ENCODE measurements at places on chromosomes 6 and 20.
A peak's percentile ranks its signal among the peaks of the same experiment; 100 is the strongest.

DNA sequence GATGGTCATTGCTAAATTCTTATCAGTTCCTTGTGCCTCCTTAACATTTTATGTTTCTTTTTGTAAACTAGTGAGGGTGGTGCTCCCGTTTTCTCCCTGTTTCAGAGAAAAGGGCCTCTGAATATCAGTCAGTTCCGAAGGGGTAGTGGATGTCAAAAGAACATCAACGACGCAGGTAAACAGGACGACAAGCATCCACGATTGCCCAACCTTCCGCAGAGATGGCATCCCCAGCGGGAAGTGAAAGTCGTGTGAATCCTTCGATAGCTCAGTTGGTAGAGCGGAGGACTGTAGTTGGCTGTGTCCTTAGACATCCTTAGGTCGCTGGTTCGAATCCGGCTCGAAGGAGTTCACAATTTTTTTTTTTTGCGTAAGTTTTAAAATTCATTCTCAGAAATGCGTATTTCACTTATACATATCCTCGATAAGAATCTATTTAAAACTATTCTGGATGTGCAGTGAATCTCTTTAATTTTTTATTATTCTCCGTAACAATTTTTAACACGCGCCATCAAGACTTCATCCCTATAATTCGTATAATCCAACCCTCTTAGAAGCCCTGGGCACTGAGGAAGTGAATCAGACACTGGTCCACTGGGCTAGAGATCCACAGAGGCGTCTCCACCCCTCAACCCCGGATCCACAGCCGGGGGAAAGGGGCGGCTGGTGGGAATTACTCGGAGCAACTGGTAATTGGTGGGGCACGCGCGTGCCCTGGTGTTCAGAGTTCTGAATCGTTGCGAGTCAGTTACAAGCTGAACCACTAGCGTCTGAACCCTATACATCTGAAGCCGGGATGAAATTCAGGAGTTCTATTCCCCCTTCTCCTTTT is 27.9 kb upstream of the ABT1 start:
- peak; percentile 75 for DNase-seq

- DNase-seq: peak; percentile 55
Observed at GRCh38 chr6:1552296-1552761, 57.4 kb upstream of the FOXC1 start.

- no peak for DNase-seq
Observed at GRCh38 chr20:18057101-18057993, at the start of gene OVOL2. OVOL2 (minus strand) TSS chr20:18057916; CDS start chr20:18057634, 282 bp downstream.

GRCh38 chr6:30641048-30641447 is 5.9 kb upstream of the C6orf136 start:
- DNase-seq: no peak

DNA sequence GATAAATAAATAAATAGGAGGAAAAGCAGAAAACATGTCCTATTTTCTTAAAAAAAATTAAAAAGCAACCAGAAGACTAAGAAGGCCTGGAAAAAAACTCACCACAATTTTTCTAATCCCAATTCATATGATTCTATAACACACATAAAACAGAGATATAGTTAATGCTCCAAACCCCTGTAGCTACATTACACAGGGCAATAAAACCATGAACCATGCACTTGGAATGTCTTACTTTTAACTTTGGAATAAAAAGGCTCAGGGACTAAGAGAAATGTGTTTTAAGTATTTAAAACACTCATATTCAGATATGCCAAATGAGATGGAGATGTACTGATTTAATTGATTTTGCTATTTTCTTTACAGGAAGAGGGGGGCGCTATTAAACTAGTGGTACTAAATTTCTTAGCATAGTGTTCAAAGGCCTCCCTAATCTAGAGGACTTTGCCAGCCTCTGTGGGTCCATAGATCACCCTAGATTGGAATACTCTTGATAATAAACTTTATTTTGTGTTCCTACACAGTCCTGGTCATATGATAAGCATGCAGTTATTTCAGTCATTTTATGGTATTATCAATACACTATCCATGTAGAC is 30.3 kb upstream of the GCM1 start:
- no peak for DNase-seq

GRCh38 chr20:50295762-50296449 is 105.3 kb downstream of the CEBPB start:
- DNase-seq: no peak

DNA sequence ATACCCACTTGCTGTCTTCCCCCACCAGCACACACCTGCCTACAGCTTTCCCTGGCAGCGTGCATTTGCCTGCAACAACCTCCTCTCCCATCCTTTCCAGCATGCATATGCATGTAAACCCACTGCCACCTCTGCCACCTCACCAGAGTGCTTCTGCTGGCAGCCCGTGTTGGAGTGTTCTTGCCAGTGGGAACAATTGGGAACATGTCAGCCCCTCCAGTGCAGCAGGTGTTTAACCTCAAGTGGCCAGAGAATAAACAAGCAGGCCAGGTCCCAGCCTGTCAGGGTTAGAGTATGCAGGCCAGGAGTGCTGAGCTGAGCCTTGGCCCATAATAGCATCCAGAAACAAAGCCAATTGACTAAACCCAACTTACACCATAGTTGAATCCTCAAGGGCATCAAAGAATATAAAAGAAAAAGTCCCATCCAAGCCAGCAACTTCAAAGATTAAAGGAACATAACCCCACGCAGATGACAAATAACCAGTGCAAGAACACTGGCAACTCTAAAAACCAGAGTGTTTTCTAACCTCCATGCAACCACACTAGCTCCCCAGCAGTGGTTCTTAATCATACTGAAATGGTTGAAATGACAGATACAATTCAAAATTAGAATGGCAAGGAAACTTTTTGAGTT is 1212.1 kb upstream of the CITED2 start:
- DNase-seq: no peak

DNA sequence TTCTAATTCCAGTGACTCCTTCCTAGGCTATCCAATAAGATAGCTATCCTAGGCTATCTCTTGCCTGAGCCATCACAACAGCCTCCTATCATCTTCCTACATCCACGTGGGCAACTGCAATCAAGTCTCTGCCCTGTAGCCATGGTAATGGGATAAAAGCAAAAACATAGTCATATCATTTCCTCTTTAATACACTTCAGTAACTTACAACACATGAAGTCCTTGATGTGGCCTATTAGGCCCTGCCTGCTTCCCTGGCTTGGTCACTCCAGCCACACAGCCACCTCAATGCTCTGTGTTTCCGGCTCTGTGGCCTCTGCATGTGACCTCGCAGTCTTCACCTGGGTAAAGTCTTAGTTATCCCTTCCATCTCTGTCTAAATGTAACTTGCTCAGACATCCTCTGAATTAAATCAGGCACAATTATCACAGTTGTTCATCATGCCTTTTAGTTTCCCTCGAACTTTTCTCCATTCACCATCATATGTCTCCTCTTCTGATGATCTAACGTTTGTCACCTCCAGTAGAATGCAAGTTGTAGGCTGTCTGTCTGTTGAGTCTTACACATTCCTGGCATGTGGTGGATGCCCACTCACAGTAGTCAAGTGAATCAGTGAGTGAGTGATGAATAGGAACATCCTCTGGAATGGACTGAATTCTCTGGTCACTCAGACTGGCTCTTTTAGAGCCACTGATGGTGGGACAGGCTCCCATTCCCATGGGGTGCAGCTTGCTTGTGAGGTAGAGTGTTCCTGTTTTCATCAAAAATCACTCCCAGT is 229.4 kb downstream of the TBC1D7 start:
- DNase-seq: no peak

DNA sequence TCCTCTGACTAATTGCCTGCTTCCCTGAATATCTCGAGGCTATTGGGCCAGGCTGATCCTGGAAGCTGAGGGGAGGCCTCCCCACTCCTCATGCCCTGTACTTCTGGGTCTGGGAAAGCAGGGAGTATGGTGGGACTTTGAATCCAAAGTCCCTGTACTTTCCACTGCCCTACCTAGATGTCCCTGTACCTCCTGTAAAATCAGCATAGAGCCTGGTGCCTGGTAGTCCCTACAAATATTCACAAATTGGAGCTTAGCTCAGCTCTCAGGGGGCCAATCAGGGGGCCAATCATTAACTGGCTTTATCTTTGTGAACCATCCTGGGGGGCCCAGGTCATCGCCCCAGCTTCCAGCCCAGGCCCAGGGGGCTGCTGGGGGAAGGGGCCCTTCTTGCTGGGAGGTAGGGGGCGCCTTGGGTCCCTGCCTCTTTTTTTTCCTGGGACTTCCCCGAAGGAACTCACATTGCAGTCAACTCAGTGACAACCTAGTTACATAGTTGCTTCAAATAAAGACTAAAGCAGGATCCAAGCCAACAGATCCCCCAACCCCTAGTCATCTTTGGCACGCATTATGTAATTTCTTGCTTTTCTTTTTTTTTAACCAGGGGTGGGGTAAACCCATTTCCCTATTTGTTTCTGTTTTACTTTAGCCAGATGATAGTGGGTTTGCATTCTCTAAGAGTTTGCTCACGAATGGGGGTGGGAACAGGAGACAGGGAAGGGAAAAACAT is 6.9 kb upstream of the VEGFA start:
- DNase-seq: no peak

DNA sequence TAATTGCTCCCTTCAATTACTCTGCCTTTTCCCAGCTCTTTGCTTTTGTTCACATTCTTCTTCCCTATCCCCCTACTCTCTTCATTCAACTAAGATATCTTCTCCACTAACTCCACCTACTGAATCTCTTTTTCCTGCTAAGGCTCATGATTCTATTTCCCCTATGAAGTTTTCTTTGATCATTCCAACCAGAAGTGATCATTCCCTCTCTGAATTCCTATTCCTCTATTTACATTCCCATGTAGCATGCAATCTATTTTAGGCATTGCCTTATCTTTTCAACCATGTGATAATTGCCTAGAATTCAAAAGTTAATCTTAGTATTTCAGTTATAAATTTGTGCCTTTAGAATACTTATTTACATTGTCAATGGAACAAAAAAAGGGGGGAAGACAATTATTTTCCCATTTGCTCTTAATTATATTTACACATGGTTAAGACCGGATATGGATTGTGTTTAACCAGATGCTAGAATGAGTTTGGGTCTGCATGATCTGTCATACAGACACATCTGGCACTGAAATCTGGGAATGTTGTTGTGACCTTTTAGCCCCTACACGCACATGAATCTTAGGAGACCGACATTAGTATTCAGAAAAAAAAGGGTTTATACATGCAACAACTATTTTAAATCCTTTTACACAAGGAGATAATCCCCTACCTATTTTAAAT is 20.8 kb downstream of the MOXD1 start:
- no peak for DNase-seq

DNA sequence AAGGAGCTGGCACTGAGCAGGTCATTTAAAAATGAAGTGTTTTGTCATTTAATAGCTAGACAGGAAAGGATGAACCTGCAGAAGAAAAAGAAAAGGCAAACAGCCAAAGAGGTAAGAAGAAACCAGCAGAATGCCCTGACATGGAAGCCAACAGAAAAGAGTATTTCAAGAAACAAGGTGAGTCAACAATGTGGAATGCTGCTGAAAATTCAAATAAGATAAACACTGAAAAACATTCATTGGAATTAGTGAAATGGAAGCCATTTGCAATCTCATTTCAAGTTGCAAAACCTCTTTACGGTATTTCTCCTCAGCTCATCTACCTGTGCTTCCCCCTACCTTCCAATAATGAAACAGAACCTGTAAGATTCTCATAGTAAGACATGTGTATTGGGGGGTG is 59.6 kb downstream of the RWDD2A start:
- peak; percentile 72 for DNase-seq

- no peak for DNase-seq
Observed at GRCh38 chr20:49457444-49457843, 25.0 kb downstream of the KCNB1 start.

GRCh38 chr20:15857173-15857784 is 716.0 kb downstream of the KIF16B start:
- DNase-seq: no peak

DNA sequence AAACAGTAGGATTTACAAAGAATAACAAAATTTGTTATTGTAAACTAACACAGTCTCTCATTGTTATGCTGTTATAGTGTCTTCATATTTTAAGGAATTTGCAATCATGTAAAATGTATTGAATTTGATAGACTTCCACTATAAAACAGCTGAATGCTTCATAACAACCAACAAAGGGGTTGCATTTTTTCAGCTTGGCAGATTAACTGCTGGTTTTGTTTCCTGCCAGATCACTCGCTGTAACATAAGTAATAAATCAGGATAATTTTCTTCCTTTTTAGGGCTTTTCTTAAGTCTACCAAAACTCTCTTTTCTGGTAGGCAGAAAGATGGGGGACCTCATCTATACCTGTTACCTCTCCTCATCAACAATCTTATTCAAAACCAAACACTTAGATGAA is 169.8 kb downstream of the SAMD5 start:
- no peak for DNase-seq

DNA sequence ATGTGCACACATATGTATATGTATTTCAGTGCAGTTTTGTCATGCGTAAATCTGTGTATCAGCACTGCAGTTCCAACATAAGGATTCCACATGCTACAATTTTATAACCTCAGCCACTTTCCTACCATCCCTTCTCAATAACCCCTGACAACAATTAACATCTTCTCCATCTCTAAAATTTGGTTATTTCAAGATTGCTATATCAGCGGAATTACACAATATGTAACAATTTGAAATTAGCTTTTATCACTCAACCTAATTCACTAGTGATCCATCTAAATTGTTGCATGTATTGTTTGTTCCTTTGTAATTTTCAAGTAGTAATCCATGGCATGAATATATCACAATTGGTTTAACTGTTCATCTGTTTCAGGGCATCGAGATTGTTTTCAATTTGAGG is 511.3 kb downstream of the HAO1 start:
- DNase-seq: no peak

GRCh38 chr6:13711324-13711732 is 307 bp downstream of the RANBP9 start:
- peak; percentile 65 for DNase-seq

GRCh38 chr6:168250250-168250649 is 69.3 kb downstream of the DACT2 start:
- no peak for DNase-seq

- DNase-seq: no peak
Observed at GRCh38 chr6:168158213-168158979, 79.4 kb upstream of the FRMD1 start.

DNA sequence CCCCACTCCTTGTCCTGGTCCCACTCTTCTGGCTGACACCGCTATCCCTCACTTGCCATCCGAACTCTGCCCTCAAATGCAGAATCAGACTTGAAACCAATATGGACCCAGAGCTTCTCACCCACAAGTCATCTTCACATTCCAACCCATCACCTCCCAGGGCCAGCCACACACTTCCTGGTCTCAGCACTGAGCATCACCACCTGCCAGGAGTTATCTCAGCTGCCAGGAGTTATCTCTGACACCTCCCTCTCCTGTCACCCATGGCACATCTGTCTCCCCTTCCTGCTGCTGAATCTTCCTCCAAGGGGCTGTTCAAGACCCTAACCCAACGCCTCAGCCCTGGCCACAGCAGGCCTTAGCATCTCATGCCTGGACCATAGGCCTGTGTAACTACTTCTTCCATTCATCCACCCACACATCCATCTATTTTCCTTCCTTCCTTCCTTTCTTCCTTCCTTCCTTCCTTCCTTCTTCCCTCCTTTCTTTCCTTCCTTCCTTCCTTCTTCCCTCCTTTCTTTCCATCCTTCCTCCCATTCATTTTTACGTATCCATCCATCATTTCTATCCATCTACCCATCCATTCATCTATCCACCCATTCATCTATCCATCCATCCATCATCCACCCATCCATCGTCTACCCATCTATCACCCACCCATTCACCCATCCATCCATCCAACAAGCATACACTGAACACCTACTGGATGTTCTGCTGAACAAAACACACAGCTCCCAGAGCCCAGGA is 74.6 kb upstream of the NNAT start:
- DNase-seq: no peak

All from fibroblast of lung (primary cell).